ENCODE measurements at places on chromosomes 5 and 9. TPM values are rescaled to one million over a fixed set of nuclear protein-coding genes. Genes with fewer than 3 reads are reported as not detected.

UHRF2 gene
- 131 TPM for total RNA-seq

TLX3 gene
- total RNA-seq, result not detected

ARSK gene
- total RNA-seq, result 14.5 TPM

PCDHB14 gene
- 13.5 TPM for total RNA-seq

PAEP gene
- not detected for total RNA-seq

RNF180 gene
- total RNA-seq, result 43.2 TPM

PCDHGA3 gene
- 7.5 TPM for total RNA-seq

OBP2B gene
- not detected for total RNA-seq

FCN2 gene
- total RNA-seq, result not detected

SHROOM1 gene
- total RNA-seq, result 5.2 TPM

SLF1 gene
- 26.4 TPM for total RNA-seq

ADRA1B gene
- total RNA-seq, result 1.8 TPM

LVRN gene
- 2.0 TPM for total RNA-seq

NMUR2 gene
- total RNA-seq, result 0.22 TPM

FBP2 gene
- 1.0 TPM for total RNA-seq

HABP4 gene
- total RNA-seq, result 18.0 TPM

TMEM215 gene
- 52.2 TPM for total RNA-seq

LCN15 gene
- not detected for total RNA-seq

GOLM1 gene
- 97.9 TPM for total RNA-seq

PCDHGC4 gene
- 25.1 TPM for total RNA-seq

PJA2 gene
- total RNA-seq, result 203 TPM

CATSPER3 gene
- not detected for total RNA-seq

CCL28 gene
- total RNA-seq, result 13.4 TPM

ANKDD1B gene
- total RNA-seq, result 1.4 TPM

MLANA gene
- 27.2 TPM for total RNA-seq

CCL21 gene
- total RNA-seq, result 16.9 TPM

TRAF1 gene
- 6.2 TPM for total RNA-seq

ANXA2R gene
- total RNA-seq, result 1.8 TPM

LEAP2 gene
- 1.1 TPM for total RNA-seq

SLC6A19 gene
- total RNA-seq, result 0.27 TPM

TUSC1 gene
- 15.2 TPM for total RNA-seq

PRRX2 gene
- total RNA-seq, result 7.9 TPM

ANKRD18A gene
- total RNA-seq, result 4.6 TPM

FABP6 gene
- total RNA-seq, result not detected

ZNF462 gene
- 85.9 TPM for total RNA-seq

KCNMB1 gene
- total RNA-seq, result 1.4 TPM

NSUN2 gene
- total RNA-seq, result 41.5 TPM

SLC6A18 gene
- not detected for total RNA-seq

MOB3B gene
- 19.6 TPM for total RNA-seq
